ENCODE measurements at places on chromosomes 7 and 10.

DNA sequence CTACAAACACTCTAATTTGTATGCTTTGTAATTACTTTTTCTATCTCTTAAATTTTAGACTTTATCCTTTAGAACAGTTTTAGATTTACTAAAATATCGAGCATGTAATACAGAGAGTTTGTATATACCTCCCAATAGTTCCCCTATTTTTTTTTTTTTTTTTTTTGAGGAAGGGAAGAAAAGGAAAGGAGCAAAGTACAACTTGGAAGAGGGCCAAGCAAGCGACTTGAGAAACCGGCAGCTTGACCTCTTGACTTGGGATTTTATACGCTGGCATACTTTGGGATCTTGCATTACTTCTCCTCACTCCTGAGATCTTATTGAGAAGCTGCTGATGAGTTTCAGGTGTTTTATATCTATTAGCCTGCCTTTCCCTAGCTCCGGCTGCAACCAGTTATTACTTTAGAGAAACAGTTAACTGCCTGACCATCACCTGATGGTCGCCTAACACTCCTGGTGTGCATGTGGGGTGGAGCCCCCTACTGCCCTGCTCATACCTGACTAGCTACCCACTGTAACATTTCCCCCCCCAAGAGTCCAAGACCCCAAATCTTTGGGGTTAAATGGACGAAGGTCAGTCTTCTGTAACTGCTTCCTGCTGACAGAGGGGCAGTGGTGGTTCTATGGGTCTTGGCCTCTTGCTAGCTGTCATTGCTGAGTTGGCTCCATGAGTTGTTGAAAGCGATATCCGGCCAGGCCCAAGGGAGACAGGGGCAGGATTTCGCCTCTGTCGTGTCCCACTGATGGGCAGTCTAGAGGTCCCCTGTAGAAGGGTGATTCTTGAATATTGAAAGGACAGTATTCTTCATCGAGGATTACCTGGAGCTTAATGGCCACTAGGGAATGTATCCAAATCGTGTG lies 28.5 kb downstream of the MKLN1 start:
- DNase-seq: no peak

DNA sequence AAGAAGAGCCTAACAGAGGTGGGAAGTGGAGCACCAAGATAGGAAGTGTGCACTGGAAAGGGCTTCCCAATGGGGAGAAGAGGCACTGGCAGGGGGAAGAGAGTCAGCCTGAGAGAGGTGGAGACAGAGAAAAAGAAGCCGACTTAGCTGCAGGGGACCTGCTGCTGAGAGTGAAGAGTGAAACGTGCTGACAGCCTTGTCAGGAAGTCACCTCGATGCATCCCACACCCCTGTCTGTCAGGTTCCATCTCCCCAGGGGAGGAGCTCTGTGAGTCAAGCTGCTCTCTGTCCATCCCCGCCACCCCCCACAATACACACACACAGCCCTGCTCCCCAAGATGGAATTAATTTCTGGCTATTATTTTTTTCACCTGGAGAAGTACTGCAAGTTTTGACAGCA lies 14.0 kb downstream of the KAZALD1 start:
- DNase-seq: no peak

DNA sequence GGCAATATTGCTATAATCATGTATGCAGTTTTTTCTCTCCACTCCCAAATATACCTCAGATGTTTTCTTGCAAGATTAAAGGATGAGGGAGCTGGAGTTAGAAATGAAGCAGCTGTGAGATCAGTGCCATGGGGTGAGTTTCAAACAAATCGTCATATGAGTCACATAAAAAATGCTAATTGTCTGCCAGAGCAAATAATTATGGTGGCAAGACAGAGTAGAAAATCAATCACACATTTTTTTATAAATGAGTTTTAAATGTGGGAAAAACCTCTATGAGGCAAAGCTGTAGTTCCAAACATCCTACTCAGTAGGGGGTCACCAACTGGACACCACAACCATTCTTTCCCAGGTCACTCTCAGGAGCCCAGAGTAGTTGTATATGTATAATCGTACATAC lies 55.3 kb downstream of the CH25H start:
- no peak for DNase-seq

DNA sequence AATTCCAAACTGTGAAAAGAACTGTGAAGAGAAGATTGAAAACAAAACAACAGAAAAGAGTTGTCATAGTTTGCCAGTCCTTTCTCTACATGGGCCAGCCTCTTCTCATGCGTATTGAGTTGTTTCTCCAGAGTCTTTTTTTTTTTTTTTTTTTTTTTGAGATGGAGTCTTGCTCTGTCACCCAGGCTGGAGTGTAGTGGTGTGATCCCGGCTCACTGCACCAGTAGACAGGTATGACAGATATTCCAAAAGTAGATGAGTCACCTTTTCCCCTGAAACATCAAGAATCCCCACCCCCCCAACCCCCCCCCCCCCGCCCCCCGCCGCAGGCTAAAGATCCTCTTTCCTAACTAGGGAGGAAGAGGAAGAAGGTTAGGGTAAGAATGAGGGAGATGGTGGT lies 15.6 kb upstream of the KMT2C start:
- DNase-seq: no peak
